Activated CD4-positive, alpha-beta T cell treated with anti-CD3 and anti-CD28 coated beads for 1 hour (primary cell): ENCODE measurements at places on chromosomes 16 and 17.

DNA sequence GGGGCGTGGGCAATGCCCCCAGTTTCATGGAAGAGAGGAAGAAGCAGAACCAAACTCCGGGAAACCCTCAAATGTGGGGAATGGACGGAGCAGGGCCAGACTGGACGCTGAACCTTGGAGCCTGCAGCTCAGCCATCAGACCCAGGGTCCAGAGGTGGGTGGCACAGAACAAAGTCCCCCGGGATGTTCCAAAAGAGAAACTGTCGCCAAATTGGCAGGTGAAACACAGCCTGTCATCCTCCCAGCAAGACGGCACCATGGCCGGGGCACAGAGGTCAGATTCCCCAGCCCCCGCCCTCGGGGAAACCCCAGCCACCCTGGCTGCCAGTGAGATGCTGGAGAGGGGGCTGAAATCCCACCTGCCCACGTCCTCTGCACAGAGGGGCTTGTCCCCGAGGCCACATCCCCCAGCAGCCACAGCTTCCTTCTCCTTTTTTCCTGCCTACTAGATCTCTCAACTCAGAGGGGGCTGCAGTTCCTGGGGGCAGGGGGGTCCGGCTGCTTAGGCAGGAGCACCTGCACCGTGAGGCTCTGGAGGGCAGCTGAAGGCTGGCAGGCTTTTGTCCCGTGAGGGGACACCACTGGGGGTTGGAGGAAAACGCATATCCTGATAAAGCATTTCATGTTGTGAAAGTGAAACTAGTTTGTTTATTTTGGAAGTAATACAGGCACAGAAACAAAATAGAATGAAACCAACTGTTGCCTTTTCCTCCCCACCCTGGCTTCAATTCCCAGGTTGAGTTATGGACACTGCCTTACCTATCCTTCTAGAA is 1.2 kb upstream of the SECTM1 start:
- DNase-seq: no peak

GRCh38 chr16:49754495-49755312 is 101.2 kb downstream of the ZNF423 start:
- no peak for DNase-seq

GRCh38 chr16:14399378-14400284 is 230.4 kb downstream of the PARN start:
- DNase-seq: no peak

DNA sequence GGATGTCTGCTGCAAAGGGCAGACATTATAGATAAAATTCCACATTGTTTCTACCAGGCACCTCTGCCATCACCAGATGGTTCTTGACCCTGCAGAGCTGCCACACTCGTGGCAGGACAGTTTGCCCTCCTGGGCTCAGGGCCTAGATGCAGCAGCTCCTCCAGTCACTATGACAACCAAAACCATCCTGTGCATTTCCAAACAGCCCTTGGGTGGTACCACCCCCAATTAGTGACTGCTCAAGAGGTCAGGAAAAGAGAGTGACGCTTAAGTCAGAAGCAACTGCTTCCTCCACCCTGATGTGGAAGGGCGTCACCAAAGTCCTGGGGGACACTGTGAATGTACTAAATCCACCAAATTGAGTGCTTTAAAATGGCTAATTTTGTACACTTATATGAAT is 109.2 kb downstream of the C16orf95 start:
- DNase-seq: no peak

GRCh38 chr17:65656390-65657250 is 95.2 kb upstream of the AXIN2 start:
- DNase-seq: no peak

- DNase-seq: no peak
These were observed 100.6 kb downstream of the TANGO6 start for GRCh38 chr16:68943961-68944360.
